Endothelial cell of coronary artery (primary cell): ENCODE measurements at places on chromosomes 4 and X. TPM values are rescaled to one million over a fixed set of nuclear protein-coding genes. Genes with fewer than 3 reads are reported as not detected.

ASB12 gene
- 0.09 TPM in 1 of 2 replicates, not detected in the other for total RNA-seq

HDAC8 gene
- 30.8 and 33.1 TPM in 2 replicates for total RNA-seq

ARHGAP36 gene
- 0.09 TPM in 1 of 2 replicates, not detected in the other for total RNA-seq

MAGEB10 gene
- not detected in 2 replicates for total RNA-seq

SLC10A4 gene
- not detected in 2 replicates for total RNA-seq

POF1B gene
- not detected in 2 replicates for total RNA-seq

NR0B1 gene
- not detected in 2 replicates for total RNA-seq

SPANXC gene
- not detected in 2 replicates for total RNA-seq

STPG2 gene
- 0.09 and 0.66 TPM in 2 replicates for total RNA-seq

STEEP1 gene
- 34.4 and 41.8 TPM in 2 replicates for total RNA-seq

ARSJ gene
- 42.9 and 64.5 TPM in 2 replicates for total RNA-seq

CT55 gene
- not detected in 2 replicates for total RNA-seq

ADGRG4 gene
- under 0.01 TPM in 1 of 2 replicates, not detected in the other for total RNA-seq

ARHGAP4 gene
- 26.4 and 50.0 TPM in 2 replicates for total RNA-seq

ARMCX1 gene
- 24.6 and 38.5 TPM in 2 replicates for total RNA-seq

CTAG1B gene
- total RNA-seq = not detected in 2 replicates

PASD1 gene
- total RNA-seq = not detected in 2 replicates

KLHL13 gene
- 3.1 and 14.3 TPM in 2 replicates for total RNA-seq

ZNF630 gene
- total RNA-seq = 0.54 and 1.5 TPM in 2 replicates

SMIM10 gene
- 0.63 and 0.85 TPM in 2 replicates for total RNA-seq

ZNF182 gene
- total RNA-seq = 2.2 and 2.8 TPM in 2 replicates

KDM6A gene
- 13.8 and 20.1 TPM in 2 replicates for total RNA-seq

PRRG3 gene
- not detected in 2 replicates for total RNA-seq
